ENCODE measurements at places on chromosomes 3 and 15. TPM values are rescaled to one million over a fixed set of nuclear protein-coding genes. Genes with fewer than 3 reads are reported as not detected.

The SECISBP2L gene
- 45.9 TPM for polyA plus RNA-seq

The TTLL13 gene
- polyA plus RNA-seq, result 0.80 TPM

The HRG gene
- polyA plus RNA-seq, result 1.8 TPM

DNA sequence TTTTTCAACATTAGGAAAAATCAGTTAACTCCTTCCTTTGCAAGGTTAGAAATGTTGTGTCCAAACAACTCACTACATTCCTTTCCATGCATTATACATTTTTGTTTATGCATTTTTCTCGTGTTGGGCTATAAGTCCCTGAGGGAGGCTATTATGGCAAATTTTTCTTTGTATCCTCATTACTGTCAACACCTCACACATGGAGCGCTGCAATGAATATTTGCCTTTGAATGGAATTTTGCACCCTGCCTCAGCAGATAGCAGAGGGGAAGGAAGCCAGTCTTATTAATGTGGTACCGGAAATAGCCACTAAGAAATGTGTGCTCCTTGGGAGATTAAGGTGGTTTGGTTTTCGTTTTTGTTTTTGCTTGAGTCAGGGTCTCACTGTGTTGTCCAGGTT, 134.7 kb downstream of the THSD4 start:
- no peak for DNase-seq

GRCh38 chr3:86618706-86619105, 372.2 kb downstream of the VGLL3 start:
- no peak for DNase-seq

GRCh38 chr3:49750056-49750455, 26.3 kb upstream of the GMPPB start:
- DNase-seq, result no peak

DNA sequence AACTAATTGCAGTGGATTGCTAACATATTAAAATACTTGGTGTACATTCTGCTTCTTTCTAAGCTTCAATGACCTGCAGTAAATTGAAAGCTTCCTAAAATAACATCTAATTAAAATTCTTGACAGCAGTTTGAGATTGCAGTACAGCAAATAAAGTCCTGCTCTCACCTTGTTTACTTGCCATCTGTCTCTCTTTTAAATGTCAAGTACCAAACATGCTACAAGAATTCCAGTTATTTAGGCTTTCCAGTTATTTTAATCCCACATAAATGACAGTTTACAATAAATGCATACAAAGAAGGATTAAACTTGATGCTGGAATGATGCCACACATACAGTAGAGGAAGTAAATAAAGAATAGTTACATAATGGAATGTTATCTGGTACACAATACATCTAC, 33.2 kb downstream of the CBLB start:
- DNase-seq, result no peak
